ENCODE measurements at places on chromosomes 13 and 19. TPM values are rescaled to one million over a fixed set of nuclear protein-coding genes. Genes with fewer than 3 reads are reported as not detected.

- no peak for DNase-seq
Measured at GRCh38 chr13:49404703-49405020, 39.2 kb downstream of the CAB39L start.

- DNase-seq = no peak
Measured at GRCh38 chr19:40366697-40367561, 18.4 kb downstream of the PLD3 start.

TPTE2 gene
- polyA plus RNA-seq = not detected

GNG8 gene
- not detected for polyA plus RNA-seq

DNA sequence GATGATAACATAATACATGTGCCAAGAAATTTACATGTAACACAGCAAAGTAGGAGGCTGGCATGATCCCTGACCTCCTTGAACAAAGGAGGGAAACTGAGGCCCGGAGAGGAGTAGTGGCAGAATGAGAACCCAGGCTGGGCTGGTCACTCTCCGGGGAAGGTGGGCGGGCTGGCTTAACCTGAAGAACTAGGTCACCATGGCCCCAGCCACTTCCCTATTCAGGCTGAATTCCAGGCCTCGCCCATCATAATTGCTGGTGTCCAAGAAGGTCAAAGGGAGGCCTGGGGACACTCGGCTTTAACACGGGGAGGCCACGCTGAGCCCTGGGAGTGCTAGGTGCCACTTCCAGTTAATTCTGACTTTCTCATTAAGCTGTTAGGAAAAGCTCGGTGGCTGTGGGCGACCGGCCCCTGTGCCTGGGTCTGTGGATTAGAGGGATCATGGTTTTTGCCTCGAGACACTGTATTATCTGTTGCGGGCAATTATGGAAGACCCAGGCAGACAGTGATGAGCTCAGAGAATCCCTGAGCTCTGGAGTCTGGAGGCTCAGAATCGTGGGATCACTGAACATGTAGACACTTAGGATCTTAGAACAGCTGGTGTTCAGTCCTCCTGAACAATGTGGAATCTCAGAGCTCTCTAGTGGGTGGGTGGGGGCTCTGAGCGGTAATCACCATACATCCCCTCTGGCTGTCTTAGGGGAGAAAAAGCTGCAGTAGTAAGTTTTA, 5.0 kb upstream of the TINCR start:
- DNase-seq = no peak

GRCh38 chr19:15758379-15758778, 20.6 kb downstream of the OR10H3 start:
- DNase-seq = no peak

FRY gene
- 0.40 TPM for polyA plus RNA-seq

DNA sequence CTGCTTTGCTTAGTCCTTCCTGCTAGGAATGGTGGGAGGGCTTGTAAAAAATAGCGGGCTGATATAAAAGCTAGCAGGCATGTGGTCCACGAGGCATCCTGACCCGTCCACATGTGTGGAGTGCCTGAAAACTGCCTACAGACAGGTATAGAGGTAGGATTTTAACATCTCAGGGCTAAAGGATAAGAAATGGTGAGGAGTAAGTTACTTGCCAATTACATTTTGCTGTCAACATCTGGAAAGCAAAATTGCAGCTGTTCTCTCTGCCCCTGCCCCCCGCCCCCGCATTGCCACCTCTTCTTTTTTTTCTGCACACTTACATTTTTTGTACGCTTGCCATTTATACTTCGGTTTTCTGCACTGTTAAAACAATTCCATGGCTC, 21.0 kb downstream of the NFIX start:
- no peak for DNase-seq

GRCh38 chr13:23651887-23652286, 81.7 kb downstream of the TNFRSF19 start:
- no peak for DNase-seq

ITPKC gene
- 4.0 TPM for polyA plus RNA-seq

- no peak for DNase-seq
Measured at GRCh38 chr13:41937388-41937787, 23.5 kb downstream of the VWA8 start.
